ENCODE measurements at places on chromosomes 2 and 18.

DNA sequence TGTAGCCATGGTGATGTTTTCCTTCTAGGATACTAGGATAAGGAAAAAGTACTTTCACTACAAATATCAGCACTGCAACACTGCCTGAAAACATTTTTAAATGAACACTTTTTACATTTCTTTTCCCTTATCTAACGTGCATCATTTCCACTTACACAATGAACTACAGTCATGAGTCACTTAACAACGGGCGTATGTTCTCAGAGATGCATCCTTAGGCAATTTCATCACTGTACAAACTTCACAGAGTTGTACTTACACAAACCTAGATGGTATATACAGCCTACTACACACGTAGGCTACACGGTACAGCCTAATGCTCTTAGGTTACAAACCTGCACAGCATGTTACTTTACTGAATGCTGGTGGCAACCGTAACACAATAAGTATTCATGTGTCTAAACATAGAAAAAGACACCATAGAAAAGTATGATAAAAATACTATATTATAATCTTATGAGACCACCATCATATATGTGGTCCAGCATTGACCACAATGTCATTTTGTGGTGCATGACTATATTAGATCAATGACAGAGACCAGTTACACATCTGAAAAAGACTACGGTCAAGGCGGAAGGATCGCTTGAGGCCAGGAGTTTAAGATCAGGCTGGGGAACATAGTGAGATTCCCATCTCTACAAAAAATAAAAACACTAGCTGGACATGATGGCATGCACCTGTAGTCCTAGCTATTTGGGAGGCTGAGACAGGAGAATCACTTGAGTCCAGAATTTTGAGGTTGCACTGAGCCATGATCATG lies 39.8 kb downstream of the WDR33 start:
- no peak for DNase-seq

DNA sequence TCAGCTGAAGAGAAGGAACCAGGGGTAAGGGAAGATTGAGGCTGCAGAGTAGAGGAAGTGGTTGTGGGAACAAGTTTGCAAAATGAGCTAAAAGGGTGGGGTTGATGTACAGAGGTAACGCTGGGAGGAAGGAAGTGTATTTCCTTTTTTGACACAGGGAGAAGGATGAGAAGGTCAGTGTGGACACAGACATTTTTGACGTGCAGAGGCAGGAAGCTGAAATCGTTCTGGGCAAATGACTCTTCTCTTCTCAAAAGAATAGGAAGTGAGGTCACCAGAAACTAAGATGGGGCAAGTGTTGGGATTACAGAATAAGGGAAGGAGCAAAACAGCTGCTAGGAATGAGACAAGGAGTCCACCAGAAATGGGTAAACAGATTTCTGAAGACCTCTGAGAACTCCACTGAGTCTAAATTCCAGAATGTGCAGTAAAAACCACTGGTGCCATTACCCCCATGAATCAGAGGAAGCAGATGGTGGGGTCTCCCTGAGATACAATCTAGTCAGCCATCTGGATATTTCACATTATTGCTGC lies 20.0 kb upstream of the RNF149 start:
- DNase-seq, result no peak

DNA sequence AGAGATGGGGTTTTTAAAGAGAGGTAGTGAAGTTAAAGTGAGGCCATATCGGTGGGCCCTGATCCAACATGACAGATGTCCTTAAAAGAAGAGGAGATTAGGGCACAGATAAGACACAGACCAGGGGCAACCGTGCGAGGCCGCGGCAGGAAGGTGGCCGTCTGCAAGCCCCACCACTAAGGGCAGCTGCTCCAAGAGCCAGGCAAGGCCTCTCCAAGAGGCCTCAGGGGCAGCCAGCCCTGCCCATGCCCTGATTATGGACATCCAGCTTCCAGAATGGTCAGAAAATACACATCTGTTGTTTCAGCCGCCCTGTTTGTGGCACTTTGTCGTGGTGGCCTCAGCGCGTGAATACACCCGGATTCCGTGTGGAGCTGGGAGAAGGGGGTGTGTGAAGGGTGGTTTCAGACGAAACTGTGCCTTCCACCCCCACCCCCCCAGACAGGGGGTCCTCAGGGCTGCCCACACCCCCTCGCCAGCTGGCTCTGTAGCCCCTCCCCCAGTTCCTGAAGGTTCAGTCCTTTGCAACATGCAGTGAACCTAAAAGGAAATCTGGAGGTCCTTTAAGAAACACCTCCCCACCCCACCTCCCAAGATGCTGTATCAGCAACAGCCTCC lies 74.1 kb upstream of the SMAD7 start:
- no peak for DNase-seq

GRCh38 chr2:210072922-210073509 lies 70.6 kb downstream of the RPE start:
- DNase-seq, result no peak

GRCh38 chr2:162328424-162329157 lies 10.1 kb upstream of the IFIH1 start:
- no peak for DNase-seq

DNA sequence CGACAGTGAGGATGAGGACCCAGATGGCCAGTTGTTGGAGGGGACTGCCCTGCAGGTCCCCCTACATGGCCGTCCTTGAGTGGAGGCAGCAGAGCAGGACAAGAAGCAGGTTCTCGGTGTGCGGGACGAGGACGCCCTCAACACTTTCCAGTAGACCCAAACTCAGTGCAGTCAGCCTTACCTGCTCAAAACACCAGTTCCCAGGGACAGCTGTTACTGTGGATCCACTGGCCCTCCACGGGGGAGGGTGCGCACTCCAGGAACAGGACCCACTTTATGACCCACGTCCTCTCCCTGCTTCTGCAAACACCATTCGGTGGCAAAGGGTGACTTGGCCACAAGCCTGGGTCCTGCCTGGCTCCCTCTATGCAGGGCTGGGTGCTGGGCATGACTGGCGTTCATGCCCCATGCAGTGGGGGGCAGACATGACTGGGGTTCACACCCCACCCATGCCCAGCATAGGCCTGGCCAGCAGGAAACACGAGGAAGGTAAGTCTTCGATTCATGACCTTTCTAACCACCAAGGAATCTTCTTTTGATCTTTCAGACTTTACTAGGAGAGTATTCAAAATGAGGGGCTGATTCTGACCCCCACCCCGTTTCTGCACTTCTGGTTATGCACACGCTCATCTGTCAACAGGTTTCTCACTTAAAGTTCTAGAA lies 233.7 kb downstream of the HDAC4 start:
- no peak for DNase-seq

GRCh38 chr18:58438958-58439300 lies 190.0 kb downstream of the ALPK2 start:
- DNase-seq, result no peak

GRCh38 chr2:236744281-236744705 lies 174.7 kb downstream of the ACKR3 start:
- no peak for DNase-seq

DNA sequence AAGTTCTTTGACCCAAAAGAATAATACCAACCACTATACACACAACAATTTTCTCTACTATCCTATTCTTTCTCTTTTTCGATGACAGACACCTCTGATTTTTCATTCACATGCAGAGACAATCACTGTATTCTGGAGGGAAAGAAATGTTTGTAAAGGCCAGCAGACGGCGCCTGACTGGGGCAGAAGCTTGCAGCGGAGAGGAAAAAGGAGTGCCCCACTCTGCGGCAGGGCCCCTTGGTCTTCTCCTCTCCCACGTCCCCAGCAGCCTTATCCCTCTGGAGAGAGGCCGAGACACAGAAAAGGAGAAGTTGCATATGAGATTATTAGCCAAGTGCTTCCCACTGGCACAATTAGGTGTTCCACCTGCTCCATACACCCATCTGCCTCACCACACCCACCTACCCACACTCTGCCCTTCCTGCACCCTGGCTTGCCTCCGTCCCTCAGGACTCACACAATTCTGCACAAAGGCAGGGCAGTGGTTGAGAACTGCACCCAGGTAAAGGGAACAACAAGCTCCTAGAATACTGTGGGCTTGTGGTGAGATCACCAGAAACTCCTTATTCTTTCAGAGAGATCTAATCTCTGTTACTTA lies 687.3 kb downstream of the NRXN1 start:
- DNase-seq, result no peak

- DNase-seq, result no peak
These were observed 136.1 kb downstream of the EXOC6B start for GRCh38 chr2:72689579-72690195.

GRCh38 chr2:16325976-16326510 lies 339.6 kb downstream of the CYRIA start:
- DNase-seq, result no peak

GRCh38 chr2:36819095-36819711 lies 122.7 kb downstream of the VIT start:
- no peak for DNase-seq

DNA sequence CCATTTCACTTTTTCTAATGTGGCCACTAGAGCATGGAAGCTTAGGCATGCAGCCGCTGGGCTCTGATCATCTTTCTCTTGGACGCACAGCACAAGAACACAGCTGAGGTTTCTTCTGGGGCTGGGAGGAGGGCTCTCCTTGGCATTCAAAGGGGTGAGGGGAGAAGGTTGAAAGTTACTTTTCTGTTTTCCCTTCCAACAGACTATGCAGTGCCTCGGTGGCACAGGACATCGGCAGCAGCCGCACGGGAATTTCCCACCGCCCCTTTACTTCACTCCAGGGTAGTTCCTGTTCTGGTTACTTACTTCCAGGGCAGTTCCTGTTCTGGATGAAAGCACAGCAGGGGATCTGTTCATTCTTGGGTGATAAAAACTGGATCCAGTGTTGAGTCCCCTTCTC lies 18.9 kb upstream of the MAL start:
- no peak for DNase-seq

- DNase-seq, result no peak
These were observed 54.5 kb downstream of the CFAP221 start for GRCh38 chr2:119598596-119599263.

GRCh38 chr2:9820020-9820973 lies 23.0 kb upstream of the TAF1B start:
- no peak for DNase-seq

DNA sequence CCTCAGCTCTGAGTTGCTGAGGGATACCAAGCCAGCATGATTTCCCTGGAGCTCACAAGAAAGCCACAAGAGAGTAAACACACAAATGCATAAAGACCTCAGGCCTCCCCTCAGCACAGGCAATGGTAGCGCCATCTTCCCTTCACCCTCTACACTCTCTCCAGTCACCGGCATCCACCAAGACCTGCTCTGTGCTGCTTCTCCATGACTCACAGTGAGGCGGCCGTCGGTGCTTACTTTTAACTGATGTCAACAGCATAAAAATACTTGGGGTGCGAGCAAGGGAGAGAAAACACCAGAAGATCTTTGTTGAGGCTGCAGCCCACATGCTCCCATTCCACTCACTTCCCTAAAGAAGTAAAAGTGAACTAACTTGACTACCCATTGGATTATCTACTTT lies 46.7 kb downstream of the L3MBTL4 start:
- no peak for DNase-seq

- DNase-seq, result no peak
These were observed 385.3 kb upstream of the NRP2 start for GRCh38 chr2:205296959-205297358.

GRCh38 chr2:39124000-39124745 lies 3.3 kb upstream of the SOS1 start:
- DNase-seq, result peak; percentile 90

DNA sequence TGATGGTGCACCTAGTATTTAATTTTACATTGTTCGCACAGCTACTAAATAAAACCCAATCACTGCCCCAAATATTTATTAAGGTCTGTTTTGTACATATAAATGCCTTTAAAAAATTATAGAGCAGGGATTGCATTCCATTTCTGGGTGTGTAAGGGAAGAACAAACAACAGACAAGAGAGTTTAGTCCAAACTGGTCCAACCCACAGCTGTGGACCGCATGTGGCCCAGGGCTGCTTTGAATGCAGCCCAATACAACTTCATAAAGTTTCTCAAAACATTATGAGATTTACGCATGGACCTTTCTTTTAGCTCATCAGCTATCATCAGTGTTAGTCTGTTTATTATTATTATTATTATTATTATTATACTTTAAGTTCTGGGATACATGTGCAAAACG lies 114.8 kb upstream of the LRATD1 start:
- no peak for DNase-seq

- DNase-seq, result no peak
These were observed 117.1 kb downstream of the FSHR start for GRCh38 chr2:49037197-49037596.
